Suppressor macrophage (primary cell): ENCODE measurements at places on chromosomes 16 and 17.

- no peak for DNase-seq
These were observed 13.4 kb upstream of the CD300A start for GRCh38 chr17:74452841-74453661.

- peak; percentile 74 for DNase-seq
These were observed 12.6 kb upstream of the IL21R start for GRCh38 chr16:27389272-27389961.

- no peak for DNase-seq
These were observed 67.0 kb downstream of the TUBD1 start for GRCh38 chr17:59825533-59826322.

DNA sequence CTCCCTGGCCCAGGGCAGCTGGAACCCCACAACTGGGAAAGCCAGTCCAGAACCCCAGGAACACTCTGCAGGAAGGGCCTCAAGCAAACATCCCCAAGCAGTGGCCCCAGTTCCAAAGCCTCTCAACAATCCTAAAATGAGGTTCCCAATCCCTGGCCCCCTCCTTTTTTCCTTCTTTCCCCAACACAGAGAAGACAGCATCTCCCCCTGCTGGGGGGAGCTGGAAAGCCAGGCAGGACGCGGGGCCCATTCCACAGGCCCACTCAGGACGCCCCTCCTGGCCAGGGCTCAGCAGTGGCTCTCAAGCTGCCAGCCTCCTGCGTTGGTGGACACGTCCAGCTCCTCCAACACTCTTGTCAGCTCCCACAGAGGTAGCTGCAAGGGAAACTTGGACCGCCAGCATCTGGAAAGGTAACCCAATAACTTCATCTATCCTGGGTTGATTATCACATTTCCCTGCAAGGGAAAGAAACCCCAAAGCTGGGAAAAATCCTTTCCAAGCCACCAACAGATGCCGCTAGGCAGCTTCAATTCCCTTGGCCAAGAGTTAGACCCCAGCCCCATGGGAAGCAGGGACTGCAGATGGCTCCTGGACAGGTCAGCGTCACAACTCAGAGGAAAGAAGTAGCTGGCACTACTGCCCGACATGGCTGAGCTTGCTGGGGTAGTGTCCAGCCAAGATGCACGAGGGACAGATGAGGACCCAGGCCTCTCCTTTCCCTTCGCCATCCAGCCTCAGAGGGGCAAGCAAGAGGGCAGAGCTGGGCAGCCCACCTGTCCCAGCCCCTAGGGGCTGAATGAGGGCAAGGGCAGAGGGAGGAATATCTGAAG is 7.6 kb downstream of the HDAC5 start:
- peak; percentile 75 for DNase-seq

- DNase-seq, result no peak
These were observed 74.6 kb downstream of the AMFR start for GRCh38 chr16:56350491-56351405.

GRCh38 chr17:51373489-51374152 is 113.3 kb downstream of the UTP18 start:
- no peak for DNase-seq

- no peak for DNase-seq
These were observed 17.7 kb upstream of the ADCY9 start for GRCh38 chr16:4133897-4134372.

DNA sequence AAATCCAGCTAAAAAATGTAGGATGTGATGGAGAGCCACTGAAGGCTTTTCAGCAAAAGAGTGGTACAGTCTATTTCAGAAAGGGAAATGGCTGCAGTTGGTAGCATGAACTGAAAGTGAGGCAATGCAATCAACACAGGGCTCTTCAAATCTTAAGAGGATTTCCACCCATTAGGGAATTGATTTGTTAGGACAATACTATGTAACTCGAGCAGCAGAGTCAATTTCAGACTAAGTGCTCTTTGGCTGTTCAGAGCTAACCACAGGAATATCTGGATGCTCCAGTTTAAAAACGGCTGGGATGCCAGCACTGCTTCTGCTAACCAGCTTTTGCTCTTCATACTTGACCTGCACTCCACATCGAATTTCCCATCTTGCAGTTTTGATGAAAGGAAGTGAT is 24.6 kb downstream of the CACNG1 start:
- DNase-seq, result no peak

DNA sequence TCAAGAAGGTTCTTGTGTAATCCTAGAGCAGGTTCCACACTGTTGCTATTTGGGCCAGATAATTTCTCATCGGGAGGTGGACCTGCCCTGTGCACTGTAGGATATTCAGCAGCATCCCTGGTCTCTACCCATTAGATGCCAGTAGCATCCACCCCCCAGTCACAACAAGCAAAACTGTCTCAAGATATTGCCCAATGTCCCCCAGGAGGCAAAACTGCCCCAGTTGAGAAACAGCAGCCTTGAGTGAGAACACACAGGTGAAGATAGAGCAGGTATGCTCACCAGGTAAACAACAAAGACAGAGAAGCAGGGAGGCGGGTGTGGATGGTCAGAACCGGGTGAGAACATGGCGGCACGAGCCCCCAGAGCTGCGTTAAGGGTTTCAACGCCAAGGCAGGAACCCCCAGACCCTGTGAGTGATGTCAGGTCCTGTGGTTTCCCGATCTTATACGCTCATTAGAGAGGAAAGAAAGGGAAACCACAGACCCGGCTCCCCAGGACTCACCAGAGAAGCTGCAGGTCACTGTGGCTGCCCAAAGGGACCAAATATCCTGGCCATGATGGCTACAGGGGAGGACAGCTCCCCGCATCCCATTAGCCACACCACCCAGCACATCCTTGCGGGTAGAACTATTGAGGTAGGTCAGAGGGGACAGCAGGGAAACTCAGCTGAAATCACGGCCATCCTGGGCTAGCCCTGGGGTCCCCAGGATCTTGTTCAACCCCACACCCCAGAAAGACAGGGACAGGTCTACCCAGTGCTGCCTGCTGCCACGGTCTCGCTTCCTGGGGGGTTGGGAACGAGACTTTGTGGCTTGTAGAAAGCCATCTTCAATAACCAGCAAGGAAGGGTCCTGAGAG is 21.2 kb downstream of the CDC42EP4 start:
- DNase-seq, result no peak

DNA sequence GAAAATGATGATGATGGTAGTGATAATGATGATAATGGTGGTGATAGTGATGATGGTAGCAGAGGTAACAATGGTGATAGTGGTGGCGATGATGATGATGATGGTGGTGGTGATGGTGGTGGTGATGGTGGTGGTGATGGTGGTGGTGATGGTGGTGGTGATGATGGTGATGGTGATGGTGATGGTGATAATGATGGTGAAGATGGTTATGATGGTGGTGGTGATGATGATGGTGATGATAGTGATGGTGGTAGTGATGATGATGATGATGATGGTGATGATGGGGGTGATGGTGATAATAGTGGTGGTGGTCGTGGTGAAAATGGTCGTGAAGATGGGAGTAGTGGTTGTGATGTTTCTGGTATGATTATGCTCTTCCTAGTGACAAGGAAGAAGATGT is 581.8 kb downstream of the HS3ST4 start:
- DNase-seq, result no peak

GRCh38 chr17:34484193-34484733 is 95.1 kb upstream of the TMEM132E start:
- peak; percentile 10 for DNase-seq

DNA sequence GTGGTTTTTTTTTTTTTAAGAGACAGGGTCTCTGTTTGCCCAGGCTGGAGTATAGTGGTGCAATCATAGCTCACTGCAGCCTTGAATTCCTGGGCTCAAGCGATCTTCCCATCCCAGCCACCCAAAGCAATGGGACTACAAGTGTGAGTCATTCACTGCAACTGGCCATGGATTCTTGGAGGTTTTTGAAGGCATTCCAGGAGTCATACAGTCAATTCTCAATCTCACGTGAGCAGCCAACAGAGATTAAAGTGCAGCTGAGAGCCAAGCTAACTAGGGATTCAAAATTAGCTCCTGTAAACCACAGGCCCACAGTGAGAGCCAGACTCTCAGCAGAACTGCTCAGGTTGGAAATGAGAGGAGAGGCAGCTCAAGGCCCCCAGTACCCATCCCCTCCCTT is 30.2 kb downstream of the XPO6 start:
- no peak for DNase-seq

- no peak for DNase-seq
These were observed 1.6 kb downstream of the RPL13 start for GRCh38 chr16:89561884-89562599.

DNA sequence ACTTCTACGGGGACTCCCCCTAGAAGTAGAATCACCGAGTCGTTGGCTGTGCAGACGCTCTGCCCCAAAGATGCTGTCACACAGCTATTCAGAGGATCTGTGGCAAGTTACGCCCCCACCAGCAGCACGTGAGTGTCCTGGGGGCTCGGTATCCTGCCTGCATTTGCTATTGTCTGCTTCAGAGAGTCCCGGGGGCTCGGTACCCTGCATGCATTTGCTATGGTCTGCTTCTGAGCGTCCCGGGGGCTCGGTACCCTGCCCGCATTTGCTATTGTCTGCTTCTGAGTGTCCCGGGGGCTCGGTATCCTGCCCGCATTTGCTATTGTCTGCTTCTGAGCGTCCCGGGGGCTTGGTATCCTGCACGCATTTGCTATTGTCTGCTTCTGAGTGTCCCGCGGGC is 23.8 kb upstream of the ZNF469 start:
- no peak for DNase-seq

GRCh38 chr17:41695134-41695661 is 6.5 kb downstream of the EIF1 start:
- DNase-seq, result no peak

DNA sequence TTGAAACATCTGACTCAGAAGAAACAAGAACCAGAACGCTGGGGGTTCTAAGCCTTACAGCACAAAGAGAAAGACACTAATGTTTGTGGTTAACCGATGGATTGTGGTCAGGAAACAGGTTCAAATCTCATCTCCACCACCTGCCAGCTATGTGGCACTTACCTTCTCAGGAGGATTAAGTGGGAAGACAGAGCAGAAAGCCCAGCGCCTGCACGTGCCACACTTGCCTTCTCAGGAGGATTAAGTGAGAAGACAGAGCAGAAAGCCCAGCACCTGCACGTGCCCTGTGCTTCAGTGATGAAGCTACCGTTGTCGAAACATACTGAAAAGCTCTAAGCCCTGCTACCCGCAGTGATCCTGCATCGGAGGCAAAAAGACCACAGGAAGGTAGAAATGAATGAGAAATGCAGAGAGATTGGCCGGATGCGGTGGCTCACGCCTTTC is 90.6 kb downstream of the NXN start:
- no peak for DNase-seq

DNA sequence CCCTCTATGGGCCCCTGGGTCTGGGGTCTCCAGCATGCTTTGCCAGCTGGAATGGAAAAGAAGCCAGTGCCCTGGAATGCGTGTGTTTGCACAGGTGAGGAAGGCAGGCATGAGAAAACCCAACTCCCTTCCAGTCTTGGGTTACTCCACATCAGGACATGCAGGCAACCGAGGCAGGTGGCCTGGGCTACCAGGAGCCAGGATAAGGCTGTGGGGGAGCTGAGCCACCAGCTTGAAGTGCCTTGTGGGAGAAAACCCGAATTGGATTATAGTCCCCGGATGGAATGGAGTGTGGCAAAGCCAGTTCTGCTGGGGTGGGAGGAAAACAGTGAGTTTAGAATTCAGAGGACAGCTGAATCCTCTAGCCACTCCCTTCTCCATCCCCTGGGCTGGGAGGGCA is 7.2 kb downstream of the SRCIN1 start:
- no peak for DNase-seq

- DNase-seq, result peak; percentile 95
These were observed 19.9 kb upstream of the ZNF750 start for GRCh38 chr17:82859431-82860403.

- no peak for DNase-seq
These were observed 844.7 kb upstream of the SOX9 start for GRCh38 chr17:71276079-71276478.

- peak; percentile 79 for DNase-seq
These were observed 90.6 kb upstream of the CDH5 start for GRCh38 chr16:66275775-66276428.

DNA sequence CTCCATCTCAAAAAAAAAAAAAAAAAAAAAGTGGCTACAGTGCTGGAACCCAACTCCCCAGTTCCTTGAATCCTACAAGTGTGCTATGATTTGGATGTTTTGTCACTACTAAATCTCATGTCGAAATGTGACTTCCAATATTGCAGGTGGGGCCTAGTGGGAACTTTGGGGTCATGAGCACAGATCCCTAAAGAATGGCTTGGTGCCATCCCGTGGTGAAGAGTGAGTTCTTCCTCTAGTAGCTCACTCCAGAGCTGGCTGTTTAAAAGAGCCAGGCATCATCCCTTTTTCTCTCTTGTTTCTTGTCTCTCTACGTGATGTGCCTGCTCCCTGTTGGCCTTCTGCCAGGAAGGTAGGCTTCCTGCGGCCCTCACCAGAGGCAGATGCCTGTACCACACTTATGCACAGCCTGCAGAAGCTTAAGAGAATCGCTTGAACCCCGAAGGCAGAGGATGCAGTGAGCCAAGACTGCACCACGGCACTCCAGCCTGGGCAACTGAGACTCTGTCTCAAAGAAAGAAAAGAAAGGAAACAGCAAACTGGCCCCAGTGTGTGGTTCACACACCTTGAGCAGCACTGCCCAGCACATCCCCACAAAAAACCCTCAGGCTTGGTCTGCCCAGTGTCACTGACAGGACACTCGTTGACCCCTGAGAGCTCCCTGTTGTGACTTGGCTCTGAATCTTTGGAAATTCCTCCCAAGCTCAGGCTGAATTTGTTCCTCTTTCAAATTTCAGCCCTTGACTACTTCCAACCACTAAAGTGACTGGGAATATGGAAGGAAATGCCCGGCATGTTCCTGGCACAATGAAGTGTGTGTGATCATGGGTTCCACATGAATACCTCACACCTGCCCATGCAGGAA is 3.1 kb downstream of the MT1E start:
- no peak for DNase-seq

DNA sequence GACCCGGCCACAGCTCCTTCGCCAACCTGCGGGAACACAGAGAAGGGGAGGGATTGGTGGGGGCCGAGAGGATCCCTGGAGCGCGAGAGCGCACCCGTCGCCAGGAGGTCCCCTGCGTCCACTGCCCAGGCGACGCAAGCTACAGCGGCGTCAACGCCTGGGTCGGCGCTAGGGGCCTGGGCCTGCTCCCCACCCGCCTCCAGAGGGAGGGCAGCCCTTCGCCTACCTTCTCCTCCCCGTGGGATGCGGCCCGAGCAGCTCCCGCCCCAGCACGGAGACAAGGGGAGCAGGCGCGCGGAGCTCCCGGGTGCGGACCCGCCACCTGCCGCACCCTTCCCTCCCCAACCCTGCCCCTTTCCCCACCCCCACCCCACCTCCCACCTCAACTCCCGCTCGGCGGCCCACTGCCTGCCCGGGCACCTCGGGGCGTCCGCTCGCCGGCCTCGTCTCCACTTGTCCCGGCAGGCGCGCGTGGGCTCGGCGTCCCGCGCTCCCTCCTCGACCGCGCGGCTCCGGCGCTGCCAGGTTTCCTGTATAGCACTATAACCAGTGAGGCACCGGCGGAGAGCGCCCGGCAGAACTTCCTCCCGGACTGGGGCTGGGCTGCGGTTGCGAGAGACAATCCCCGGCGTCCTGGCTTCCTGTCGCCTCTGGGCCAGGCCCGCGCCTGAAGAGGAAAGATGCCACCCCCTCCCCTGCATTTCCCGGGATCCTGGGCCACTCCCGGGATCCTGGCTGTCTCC is 119.1 kb upstream of the SMURF2 start:
- peak; percentile 77 for DNase-seq

GRCh38 chr16:19245326-19245925 is 40.1 kb upstream of the CLEC19A start:
- no peak for DNase-seq

GRCh38 chr17:8072729-8073461 is 14.6 kb downstream of the ALOX12B start:
- no peak for DNase-seq

GRCh38 chr17:35083071-35083470 is 19.6 kb upstream of the RFFL start:
- no peak for DNase-seq
